Activated naive CD8-positive, alpha-beta T cell treated with anti-CD3 and anti-CD28 coated beads, Interleukin-2, amount 50 U/mL, for 24 hours (primary cell): ENCODE measurements at places on chromosomes 3 and 15.
A peak's percentile ranks its signal among the peaks of the same experiment; 100 is the strongest.

GRCh38 chr3:159852821-159853505 is 135.7 kb upstream of the IL12A start:
- no peaks in the 10 kb centered on the region for H3K36me3 ChIP-seq
- no peak for DNase-seq
- H3K4me1 ChIP-seq = peaks cover 8% of the 10 kb centered on the region

GRCh38 chr3:46874430-46874829 is 3.1 kb upstream of the PTH1R start:
- peaks cover 15% of the 10 kb centered on the region for H3K4me1 ChIP-seq
- no peak overlapping the region for H3K27ac ChIP-seq
- no peaks in the 10 kb centered on the region for H3K36me3 ChIP-seq
- no peak for DNase-seq

- H3K27me3 ChIP-seq = peaks cover 6% of the 10 kb centered on the region
- H3K27ac ChIP-seq = no peak overlapping the region
- DNase-seq = no peak
Observed at GRCh38 chr15:99962006-99962561, 228.8 kb upstream of the LYSMD4 start.

DNA sequence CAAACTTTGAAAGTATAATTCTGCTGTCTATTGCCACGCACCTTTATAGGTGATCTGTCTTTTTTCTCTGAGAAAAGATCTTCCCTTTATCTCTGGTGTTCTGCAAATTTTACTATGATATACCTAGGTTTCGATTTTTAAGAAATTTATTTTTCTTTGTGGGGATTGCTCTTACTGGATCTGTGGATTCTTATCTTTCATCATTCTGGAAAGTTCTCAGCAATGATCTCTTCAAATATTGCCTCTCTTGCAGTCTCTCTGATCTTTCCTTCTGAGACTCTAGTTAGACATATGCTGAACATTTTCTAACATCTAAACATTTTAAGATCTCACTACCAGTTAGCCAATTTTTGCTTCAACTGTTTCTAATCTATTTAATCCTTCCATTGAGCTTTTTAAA is 47.0 kb upstream of the ATOSA start:
- H3K4me3 ChIP-seq = no peak overlapping the region
- H3K4me1 ChIP-seq = peaks cover 24% of the 10 kb centered on the region
- no peak overlapping the region for H3K27ac ChIP-seq
- no peaks in the 10 kb centered on the region for H3K27me3 ChIP-seq
- no peak for DNase-seq

- H3K4me1 ChIP-seq = peaks cover 14% of the 10 kb centered on the region
- no peaks in the 10 kb centered on the region for H3K27me3 ChIP-seq
- H3K27ac ChIP-seq = no peak overlapping the region
- H3K36me3 ChIP-seq = peaks cover 3% of the 10 kb centered on the region
- H3K4me3 ChIP-seq = no peak overlapping the region
Observed at GRCh38 chr3:49924683-49925082, 4.9 kb downstream of the MON1A start.

- H3K4me1 ChIP-seq = no peaks in the 10 kb centered on the region
- H3K27me3 ChIP-seq = no peaks in the 10 kb centered on the region
- H3K36me3 ChIP-seq = no peaks in the 10 kb centered on the region
- DNase-seq = no peak
- H3K4me3 ChIP-seq = no peak overlapping the region
Observed at GRCh38 chr3:129366312-129366831, 62.1 kb downstream of the EFCAB12 start.

GRCh38 chr15:64651601-64652191 is 123.7 kb downstream of the RBPMS2 start:
- H3K4me1 ChIP-seq = peaks cover 34% of the 10 kb centered on the region
- peak; percentile 21 for DNase-seq
- H3K4me3 ChIP-seq = no peak overlapping the region
- no peaks in the 10 kb centered on the region for H3K27me3 ChIP-seq

DNA sequence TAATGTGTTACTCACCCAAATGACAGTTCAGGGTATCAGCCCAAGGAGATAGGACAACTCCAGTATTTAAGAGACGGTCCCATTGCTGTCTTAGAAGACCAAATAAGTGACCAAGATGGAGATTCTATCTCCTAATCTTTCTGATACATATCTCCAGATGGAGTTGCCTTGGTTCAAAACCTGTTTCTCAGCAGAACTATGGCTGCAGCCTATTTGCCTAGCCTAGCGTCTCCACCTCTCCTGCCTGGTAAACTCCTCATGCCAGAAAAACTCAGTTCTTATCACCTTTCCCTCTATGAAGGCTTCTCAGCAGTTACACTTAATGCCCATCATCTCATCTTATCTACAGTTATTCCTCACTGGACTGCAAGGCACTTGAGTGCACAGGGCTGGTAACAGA is 1.2 kb upstream of the CSPG5 start:
- no peaks in the 10 kb centered on the region for H3K36me3 ChIP-seq
- DNase-seq = no peak
- H3K4me3 ChIP-seq = peak overlapping the region; percentile 12
- H3K27ac ChIP-seq = no peak overlapping the region
- peaks cover 32% of the 10 kb centered on the region for H3K27me3 ChIP-seq

DNA sequence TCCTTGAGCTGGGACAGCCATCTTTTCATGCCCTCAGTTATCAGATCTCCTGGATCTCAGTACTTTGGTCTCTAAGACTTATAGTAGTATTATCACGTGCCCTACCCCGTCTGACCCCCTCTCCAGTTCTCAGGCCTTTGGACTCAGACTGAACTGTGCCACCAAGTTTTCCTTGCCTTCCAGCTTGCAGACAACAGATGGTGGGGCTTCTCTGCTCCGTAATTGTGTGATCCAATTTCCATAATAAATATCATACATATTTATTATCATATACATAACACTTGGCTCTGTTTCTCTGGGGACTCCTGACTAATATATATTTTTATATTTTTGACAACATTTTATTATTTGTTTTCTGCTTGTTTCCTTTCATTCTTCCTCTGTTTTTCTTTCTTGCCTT is 458.8 kb upstream of the SEMA6D start:
- H3K27me3 ChIP-seq = no peaks in the 10 kb centered on the region
- H3K4me1 ChIP-seq = no peaks in the 10 kb centered on the region
- DNase-seq = no peak
- no peak overlapping the region for H3K4me3 ChIP-seq
- no peak overlapping the region for H3K27ac ChIP-seq
- no peaks in the 10 kb centered on the region for H3K36me3 ChIP-seq

- H3K27me3 ChIP-seq = peaks cover 2% of the 10 kb centered on the region
- peaks cover 12% of the 10 kb centered on the region for H3K4me1 ChIP-seq
- no peaks in the 10 kb centered on the region for H3K36me3 ChIP-seq
- no peak overlapping the region for H3K4me3 ChIP-seq
Observed at GRCh38 chr3:98777286-98777685, 14.1 kb downstream of the ST3GAL6 start.

DNA sequence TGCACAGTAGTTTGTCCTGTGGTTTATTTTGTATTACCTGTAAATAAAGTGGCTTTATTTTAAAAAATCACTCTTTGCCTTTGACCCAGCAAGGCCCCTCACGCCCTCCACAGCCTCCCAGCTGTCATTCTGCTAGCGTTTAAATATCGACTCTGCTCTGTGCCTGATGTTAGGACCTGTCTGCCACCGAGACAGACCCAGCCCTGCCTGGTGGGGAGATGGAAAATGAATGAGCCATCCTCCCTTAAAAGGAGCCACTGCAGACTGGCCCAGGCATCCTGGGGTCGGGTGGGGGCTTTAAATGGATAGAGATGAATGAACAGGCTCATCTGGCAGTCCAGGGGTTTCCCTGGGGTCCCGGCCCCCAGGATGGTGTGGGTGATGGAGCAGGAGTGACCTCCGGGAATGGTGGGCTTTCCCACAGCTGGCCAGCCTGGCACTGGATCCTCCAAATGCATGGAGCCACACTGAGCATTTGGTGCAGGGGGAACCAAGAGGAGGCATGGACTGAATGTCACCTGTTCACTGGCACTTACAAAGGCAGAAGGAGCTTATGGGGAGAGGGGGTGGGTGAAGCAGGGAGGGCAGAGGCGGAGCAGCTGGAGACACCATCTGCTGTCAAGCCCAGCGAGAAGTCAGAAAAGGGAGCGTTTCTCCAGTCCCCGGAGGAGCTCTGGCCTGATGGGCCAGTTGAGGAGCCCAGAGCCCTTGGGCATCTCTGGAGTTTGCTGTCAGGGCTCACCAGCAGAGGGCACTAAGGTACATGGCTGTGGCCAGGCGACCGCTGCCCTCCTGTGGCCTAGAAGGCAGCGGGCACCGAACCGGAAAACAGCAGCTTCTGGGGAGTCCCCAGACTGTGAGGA is 11.9 kb downstream of the GRM2 start:
- DNase-seq = peak; percentile 83
- no peaks in the 10 kb centered on the region for H3K27me3 ChIP-seq
- no peaks in the 10 kb centered on the region for H3K36me3 ChIP-seq
- H3K4me1 ChIP-seq = peaks cover 31% of the 10 kb centered on the region
- no peak overlapping the region for H3K27ac ChIP-seq
- no peak overlapping the region for H3K4me3 ChIP-seq

DNA sequence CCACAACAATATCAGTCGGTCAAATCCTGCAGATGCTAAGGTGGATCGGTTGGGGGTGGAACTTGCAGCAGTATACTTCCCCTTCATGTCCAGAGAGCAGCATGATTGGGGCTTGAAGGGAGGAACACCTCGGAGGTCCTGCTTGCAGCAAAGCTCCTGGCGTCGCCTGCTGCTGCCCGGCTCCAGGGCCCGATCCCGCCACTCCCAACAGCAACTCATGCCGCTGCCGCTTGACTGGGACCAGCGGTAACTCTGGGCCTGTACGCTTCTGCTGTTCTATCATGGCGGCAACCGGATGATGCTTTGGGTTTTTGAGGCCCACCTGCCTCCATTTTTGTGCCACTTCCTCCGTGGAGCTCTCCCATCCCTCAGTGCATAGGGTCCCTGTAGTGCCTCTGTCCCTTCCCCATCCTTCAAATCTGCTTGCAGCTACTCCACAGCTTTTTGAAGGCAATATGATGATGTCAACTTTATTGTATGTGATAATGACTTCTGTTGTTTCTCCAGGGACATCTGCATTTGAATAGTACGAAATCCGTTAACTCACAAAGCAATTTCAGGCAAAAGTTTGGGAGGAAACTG is 56.3 kb downstream of the KCNAB1 start:
- no peak overlapping the region for H3K27ac ChIP-seq
- H3K4me1 ChIP-seq = no peaks in the 10 kb centered on the region
- DNase-seq = no peak
- no peak overlapping the region for H3K4me3 ChIP-seq
- peaks cover 2% of the 10 kb centered on the region for H3K27me3 ChIP-seq

GRCh38 chr3:188947401-188948280 is 224.1 kb upstream of the TPRG1 start:
- H3K36me3 ChIP-seq = no peaks in the 10 kb centered on the region
- no peak for DNase-seq
- H3K27me3 ChIP-seq = peaks cover 6% of the 10 kb centered on the region
- no peak overlapping the region for H3K27ac ChIP-seq
- H3K4me3 ChIP-seq = no peak overlapping the region

DNA sequence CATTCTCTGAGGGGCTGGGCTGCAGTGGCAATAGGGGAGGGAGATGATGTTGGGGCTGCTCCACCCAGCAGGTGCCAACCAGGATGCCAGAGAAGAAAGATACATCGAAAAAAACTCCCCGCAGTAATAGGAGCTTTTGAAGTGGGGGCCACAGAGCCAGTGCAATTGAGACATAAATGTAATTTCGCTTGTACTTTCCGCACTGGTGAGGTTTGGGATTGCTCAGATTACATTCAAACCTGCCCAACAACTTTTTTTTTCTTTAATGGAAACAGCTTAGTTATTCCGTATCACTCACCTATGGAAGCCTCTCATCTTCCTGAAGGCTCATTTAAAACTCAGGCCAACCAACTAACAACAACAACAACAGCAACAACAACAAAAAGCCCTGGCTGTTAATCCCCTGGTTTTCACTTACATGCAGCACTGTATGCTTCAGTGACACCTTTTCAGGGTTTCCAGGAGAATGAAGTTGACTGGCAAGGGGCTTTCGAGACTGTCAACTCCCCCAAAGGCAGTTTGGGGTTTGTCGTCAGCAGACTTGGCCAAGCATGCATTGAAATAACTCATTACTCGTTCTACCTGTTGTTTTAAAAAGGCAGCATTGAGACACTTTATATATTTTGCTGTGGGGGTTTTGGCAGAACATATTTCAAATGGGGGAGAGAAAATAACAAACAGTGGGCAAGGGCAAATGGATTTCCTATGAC is 163.8 kb downstream of the EBLN2 start:
- DNase-seq = no peak
- H3K27me3 ChIP-seq = no peaks in the 10 kb centered on the region
- no peaks in the 10 kb centered on the region for H3K36me3 ChIP-seq
- H3K4me3 ChIP-seq = no peak overlapping the region
- no peaks in the 10 kb centered on the region for H3K4me1 ChIP-seq
- H3K27ac ChIP-seq = no peak overlapping the region

- H3K4me1 ChIP-seq = no peaks in the 10 kb centered on the region
- no peak for DNase-seq
- H3K36me3 ChIP-seq = no peaks in the 10 kb centered on the region
- H3K27me3 ChIP-seq = no peaks in the 10 kb centered on the region
- no peak overlapping the region for H3K4me3 ChIP-seq
- no peak overlapping the region for H3K27ac ChIP-seq
Observed at GRCh38 chr3:132407025-132407424, 10.3 kb upstream of the DNAJC13 start.

DNA sequence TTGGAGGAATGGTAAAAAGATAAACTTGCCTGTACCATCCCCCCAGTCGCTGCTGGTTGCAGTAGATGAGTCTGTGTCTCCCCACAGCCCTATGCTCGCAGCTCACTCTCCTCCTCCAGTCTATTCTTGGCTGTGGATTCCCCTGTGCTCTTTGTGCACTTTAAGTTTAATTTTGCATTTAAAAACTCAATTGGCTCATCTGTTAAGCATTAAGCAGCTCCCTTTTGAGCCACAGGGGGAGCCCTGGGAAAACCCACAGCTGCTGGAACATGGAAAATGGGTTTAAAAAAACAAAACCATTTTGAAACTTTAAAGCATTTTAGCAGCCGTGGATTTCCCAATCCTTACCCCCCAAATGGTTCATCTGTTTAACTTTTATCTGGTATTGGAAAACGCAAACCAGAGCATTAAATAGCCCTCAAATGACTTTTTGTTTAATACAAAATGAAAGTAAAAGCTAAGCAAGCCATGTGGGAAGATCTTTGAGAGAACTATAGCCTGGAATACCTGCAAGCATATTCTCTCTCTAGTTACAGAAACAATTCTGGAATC is 536.9 kb downstream of the ZIC1 start:
- no peaks in the 10 kb centered on the region for H3K27me3 ChIP-seq
- H3K36me3 ChIP-seq = no peaks in the 10 kb centered on the region

- no peak overlapping the region for H3K27ac ChIP-seq
- H3K4me1 ChIP-seq = peaks cover 4% of the 10 kb centered on the region
- no peak overlapping the region for H3K4me3 ChIP-seq
- H3K27me3 ChIP-seq = peaks cover 6% of the 10 kb centered on the region
- no peaks in the 10 kb centered on the region for H3K36me3 ChIP-seq
Observed at GRCh38 chr3:187759601-187760000, 14.3 kb upstream of the BCL6 start.

GRCh38 chr3:148147903-148148302 is 549.8 kb upstream of the AGTR1 start:
- no peak overlapping the region for H3K4me3 ChIP-seq
- no peak for DNase-seq
- no peaks in the 10 kb centered on the region for H3K4me1 ChIP-seq
- H3K36me3 ChIP-seq = no peaks in the 10 kb centered on the region
